ENCODE measurements at places on chromosomes 4 and X. TPM values are rescaled to one million over a fixed set of nuclear protein-coding genes. Genes with fewer than 3 reads are reported as not detected.

DNA sequence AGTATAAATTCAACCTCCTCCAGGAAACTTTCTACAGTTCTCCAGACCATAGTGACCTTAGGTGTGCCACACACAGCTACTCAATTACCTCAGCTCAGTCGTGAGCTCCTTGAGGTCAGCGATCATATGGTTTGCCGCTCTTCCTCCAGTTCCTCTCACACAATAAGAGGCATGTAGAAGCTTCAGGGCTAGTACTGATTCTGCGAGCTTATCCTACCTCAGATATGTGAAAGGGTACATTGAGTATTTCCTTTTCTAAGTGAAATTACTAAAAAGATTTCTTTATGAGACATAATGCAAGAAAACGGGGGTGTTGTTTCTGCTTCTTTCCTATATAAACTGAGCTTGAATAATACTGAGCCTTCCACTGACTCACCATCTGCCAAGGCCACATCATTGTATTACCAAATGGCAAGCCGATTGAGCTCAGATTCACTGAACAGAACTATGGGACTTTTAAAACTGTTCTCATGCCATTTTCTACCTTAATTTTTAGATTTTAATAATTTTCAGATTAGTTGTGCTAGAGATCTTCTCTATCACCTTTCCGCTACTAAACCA is 183.1 kb downstream of the HS6ST2 start:
- DNase-seq = no peak

DNA sequence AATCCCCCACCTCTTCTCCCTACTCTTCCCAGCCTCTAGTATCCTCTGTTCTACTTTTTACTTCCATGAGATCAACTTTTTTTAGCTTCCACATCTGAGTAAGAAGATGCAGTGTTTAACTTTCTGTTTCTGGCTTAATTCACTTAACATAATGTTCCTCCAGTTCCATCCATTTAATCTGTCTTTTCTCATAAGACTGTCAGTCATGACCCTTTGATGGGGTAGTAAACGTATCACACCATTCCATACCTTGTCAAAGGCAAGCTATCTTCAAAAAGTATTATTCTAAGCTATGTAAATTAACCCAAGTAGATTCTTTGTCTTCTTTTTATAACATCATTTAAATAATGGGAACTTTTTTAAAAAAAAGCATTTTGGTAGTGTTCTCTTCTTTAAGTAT is 15.0 kb upstream of the GBA3 start:
- DNase-seq = no peak

DNA sequence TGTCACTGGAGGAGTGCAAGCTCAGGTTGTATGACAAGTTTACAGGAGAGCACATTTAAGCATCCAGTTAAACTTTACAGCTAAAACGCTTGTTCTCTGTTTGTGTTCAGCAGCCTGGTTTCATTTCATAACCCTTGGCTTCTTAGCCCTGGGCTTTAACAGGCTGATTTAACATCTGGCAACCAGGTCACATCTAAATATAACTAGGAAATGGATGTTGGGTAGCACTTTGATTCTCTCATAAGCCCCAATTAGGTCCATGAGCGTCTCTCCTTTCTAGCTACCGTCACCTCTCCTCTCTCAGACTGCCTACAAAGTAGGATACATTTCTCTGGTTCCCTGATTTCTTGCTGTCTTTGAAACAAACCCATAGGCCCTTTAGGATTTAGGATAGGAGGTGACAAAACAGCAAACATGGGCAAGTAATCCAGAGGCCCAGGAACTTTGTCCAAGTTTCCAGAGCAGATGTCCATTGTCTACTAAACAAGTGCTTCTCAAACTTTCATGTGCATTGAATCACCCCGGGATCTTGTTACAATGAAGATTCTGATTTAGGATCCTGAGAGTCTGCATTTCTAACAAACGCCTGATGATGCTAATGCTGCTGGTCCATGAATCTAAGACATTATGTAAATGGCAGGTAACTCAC is 22.5 kb downstream of the OTUD6A start:
- no peak for DNase-seq

DNA sequence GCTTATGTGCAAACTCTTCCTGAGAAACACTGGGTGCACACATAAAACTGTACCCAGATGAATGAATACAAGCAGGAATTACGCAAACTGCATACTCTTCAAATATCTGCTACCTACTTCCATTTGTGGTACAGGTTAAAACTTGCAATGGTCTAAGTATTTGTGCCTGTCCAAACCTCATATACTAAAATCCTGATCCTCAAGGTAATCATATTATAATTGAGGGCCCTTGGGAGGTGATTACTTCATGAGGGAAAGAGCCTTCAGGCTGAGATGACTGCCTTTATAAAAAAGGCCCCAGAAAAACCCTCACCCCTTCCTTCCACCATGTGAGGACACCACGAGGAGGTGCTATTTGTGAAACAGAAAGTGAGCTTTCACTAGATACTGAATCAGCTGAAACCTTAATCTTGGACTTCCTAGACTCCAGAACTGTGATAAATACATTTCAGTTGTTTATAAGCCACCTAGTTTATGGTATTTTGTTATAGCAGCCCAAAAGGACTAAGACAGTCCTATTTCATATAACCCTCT is 1977.2 kb downstream of the PCDH7 start:
- no peak for DNase-seq

- DNase-seq = no peak
Measured at GRCh38 chr4:96390404-96390803, 550.5 kb downstream of the PDHA2 start.

- peak; percentile 56 for DNase-seq
Measured at GRCh38 chr4:3314706-3315260, 22.0 kb downstream of the RGS12 start.

DNA sequence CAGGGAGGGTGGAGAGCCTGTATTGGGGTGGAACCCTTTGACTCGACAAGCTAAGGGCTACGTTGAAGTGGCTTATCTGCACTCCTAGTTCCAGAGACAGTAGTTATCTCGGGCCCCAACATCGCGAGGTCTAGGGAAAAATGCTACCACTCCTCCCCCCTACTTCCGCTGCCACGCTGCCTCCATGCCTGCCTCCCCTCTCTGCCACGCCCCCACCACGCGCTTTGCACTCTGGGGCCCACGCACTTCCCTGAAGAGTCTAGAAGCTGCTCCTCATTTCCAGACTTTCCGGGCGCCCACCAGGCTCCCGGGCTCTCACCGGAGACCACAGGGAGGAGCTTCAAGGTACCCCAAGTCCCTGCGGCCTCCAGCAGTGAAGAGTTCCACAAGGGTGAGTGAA is at the start of gene PASD1:
TSS of gene PASD1 (plus strand) at position 227 of the 400 bp plus-strand sequence. CDS start 37,879 bp downstream, outside the sequence.
- DNase-seq = no peak

MAGEE2 gene
- not detected for total RNA-seq

ARFIP1 gene
- 11.9 TPM for total RNA-seq

- DNase-seq = no peak
Measured at GRCh38 chr4:1998296-1998695, 10.5 kb downstream of the NELFA start.

AREG gene
- total RNA-seq = 7.8 TPM

SMIM43 gene
- total RNA-seq = 0.27 TPM

HUWE1 gene
- total RNA-seq = 177 TPM

TNMD gene
- 2.6 TPM for total RNA-seq

FGFBP1 gene
- total RNA-seq = not detected

- DNase-seq = no peak
Measured at GRCh38 chrX:119118780-119119395, 8.7 kb downstream of the KIAA1210 start.

DNA sequence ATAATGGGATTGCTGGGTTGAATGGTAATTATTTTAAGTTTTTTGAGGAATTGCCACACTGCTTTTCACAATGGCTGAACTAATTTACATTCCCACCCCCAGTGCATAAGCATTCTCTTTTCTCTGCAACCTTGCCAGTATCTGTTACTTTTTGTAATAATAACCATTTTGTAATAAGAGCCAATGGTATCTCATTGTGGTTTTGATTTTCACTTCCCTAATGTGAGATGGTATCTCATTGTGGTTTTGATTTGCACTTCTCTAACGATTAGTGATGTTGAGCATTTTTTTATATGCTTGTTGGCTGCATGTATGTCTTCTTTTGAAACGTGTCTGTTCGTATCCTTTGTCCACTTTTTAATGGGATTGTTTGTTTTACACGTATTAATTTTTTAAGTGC is 213.1 kb upstream of the HDX start:
- no peak for DNase-seq

DNA sequence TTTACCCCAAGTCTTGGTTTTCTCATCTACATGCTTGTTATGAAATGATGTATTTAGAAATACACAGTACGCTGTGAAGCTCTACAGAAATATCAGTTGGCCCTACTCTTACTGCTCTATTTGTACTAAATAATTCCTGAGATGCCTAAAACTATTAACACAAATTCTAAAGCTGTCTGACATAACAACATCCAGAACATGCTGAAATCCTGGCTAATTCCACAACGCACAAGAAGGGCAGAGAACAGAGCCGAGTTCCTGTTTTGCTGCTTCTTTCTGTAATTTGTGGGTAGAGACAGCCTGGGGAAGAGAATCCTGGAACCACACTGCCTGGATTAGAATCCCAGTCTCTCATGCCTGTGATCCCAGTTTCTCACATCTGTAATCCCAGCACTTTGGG is 59.0 kb downstream of the ZNF827 start:
- DNase-seq = no peak

MBTPS2 gene
- total RNA-seq = 11.2 TPM
